ENCODE measurements at places on chromosomes 6 and 20.

DNA sequence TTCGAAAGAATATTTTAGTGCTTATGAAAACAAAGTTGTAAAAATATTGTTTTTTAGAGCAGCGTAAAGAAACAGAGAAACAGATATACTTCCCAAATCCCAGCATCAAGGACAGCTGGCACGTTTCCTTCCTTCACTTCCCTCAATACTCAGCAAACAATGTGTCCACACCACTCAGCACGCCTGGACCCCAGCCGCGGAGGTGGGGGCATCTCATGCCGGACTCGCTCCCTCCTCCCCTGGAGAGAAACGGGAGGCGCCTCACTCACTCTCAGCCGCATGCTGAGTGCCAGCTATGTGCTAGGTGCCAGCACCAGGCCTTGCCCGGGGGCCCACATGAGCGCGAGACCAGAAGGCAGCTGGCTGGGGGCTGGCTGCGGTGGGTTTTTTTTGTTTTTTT, 34.7 kb downstream of the SLC2A4RG start:
- DNase-seq = no peak

DNA sequence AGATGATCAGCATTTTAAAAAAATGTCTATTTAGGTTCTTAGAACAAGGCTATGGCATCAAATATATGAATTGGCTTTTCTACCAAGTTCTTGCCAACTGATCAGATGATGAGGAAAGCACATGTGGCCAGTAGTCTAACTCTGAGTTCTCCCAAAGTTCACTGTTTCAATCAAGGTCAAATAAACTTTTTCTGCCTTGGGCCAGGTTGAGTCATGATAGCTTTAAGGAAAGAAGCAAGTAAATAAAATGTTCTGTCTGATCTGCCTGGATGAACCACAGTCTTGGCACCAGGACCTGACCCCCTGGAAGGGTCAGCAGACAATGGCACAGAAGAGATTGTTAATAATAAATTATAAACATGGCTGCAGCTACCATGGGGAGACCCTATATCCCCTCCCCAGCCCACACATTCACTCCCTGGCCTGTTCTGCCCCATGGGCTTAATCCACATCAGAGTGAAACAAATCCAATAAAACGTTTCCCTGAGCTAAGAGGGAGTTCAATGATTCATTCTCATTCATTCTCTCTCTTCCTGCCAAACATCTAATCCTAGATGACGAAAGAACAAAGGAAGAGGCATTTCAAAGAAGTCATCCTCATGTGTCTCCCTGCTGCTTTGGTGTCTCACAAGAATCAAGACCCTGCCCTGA, 661.6 kb downstream of the DHX35 start:
- DNase-seq = no peak

DNA sequence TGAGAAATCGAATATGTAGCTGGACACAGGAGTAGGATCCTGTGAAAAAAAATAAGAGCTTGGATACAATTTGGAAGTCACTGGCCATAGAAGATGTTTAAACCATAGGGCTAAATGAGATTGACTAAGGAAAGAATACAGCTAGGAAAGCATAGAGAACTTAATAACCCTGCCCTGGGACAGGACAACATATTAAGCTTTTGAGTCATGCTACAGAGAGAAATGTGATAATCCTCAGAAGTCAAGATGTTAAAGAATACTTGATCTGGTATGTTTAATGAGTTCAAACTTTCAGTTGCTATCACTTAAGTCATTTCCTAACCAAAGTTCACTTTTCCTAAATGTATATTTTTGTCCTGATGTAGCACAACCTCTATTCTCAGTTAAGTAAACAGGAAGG, 154.6 kb upstream of the TSHZ2 start:
- DNase-seq = no peak

- DNase-seq = no peak
These were observed 686.9 kb downstream of the BCKDHB start for GRCh38 chr6:80793411-80793810.

- no peak for DNase-seq
These were observed 2.3 kb downstream of the PEDS1 start for GRCh38 chr20:50151034-50151743.

- no peak for DNase-seq
These were observed 170.9 kb upstream of the AKAP12 start for GRCh38 chr6:151068761-151069312.

DNA sequence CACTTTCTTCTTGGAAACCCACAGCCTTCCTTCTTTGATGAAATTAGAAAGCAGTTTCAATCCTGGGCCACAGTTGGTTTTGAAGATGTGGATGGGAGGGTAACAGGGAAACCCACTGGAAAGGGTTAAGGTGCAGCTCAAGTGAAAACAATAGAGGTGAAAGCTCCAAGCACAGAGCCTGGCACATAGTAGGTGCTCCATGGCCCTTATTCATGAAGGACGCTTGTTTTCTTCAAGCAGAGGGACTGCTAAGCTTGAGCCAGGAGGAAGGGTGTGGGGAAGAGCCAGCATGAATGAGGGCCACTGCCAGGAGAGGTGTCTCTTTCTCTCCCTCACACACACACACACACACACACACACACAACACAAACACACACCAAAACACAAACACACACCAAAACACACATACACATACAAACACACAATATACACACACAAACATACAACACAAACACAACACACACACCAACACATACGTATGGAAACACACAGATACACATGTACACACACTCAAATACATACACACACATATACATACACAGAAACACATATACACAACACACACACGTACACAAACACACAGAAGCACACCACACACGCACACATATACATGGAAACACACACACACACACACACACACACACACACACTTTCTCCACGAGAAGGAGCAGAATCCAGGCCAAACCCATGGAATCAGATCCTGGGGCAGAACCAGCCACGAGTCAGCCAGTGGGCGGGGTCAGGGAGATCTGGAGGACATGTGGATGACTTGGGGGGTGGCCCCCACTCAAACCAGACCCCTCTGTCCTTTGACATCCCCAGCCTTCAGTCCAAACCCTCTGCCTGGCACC, 23.7 kb upstream of the RBPJL start:
- no peak for DNase-seq

GRCh38 chr6:164159061-164159460, 744.5 kb downstream of the QKI start:
- DNase-seq = no peak

DNA sequence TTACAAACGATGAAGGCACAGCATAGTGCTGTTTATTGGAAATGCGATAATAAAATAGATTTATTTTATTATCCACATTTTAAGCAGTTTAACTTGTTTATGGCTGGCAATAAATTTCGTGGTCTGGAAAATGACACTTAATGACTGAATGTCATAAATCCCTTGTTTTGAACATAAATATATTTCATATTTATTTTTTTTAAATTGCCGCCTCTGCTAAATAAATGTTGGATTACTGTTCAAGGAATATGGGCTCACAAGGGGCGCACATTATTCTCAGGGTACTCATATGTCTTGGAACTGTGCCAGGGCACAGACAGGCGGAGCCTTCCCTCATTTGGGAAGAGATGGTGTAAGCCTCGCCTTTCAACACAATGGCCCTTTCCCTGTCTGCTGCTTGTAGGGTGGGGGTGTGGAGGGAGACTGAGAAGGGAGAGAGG, 134.3 kb downstream of the PXDC1 start:
- DNase-seq = no peak

GRCh38 chr6:37696841-37697662, 631 bp downstream of the MDGA1 start:
- DNase-seq = no peak

GRCh38 chr6:159047891-159048685, 3.3 kb upstream of the TAGAP start:
- no peak for DNase-seq

DNA sequence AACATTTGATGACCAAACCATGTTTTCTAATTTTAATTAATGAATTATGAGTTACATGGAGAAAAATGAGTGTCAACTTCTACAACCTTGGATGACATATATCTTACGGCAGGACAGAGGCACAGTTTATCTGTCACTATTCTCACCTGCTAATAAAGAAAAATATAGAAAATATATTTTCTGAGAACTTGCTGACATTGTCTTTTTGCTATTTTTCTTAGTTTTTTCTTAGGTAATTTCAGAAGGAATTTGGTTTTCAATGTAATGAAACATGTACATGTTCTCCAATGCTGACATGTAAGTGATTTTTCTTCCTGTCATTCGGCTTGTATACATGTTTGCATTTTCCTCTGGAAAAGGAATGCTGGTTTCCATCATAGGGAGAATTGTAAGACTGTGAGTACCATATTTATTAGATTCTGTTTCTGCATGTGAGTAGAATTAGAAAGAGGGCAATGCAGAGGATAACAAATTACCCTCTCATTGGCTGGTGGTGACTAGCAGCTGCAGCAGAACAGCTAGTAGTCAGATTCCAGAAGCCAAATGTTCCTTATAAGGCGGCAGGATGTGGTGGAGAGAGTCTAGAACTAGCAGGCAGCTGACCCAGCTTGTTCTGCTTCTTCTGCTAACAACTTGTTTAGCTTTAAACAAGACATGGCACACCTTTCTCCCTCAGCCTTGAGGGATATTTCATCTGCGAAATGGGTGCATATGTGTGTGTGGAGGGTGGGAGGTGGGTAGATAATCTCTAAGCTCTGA, 132.8 kb upstream of the SPACA1 start:
- DNase-seq = no peak

GRCh38 chr6:163414946-163415619, 565 bp downstream of the QKI start:
- no peak for DNase-seq

DNA sequence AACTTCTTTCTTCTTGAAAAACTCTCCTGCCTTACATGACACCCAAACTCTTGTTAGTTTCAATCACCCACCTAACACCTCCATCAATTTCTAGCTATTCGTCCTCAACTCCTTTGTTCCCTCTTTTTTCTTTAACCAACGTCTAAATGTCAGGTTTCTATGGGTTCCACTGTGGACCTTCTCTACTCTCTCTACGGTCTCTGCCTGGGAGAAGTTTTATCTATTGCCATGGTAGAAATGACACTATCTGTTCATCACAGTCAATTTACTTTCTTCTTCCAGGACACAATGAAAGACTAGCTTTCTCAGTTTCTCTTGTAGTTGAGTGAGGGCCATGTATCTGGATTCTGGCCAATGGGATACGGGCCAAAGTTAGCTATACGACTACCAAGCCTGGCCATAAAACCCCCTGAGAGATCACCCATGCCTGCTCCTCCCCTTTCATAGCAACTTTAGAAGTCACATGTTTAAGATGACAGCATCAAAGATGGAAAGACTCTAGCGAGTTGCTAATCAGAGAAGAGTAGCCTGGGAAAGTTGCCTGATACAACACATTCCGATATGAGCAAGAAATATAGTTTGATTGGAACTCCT, 17.9 kb downstream of the RNGTT start:
- DNase-seq = no peak

DNA sequence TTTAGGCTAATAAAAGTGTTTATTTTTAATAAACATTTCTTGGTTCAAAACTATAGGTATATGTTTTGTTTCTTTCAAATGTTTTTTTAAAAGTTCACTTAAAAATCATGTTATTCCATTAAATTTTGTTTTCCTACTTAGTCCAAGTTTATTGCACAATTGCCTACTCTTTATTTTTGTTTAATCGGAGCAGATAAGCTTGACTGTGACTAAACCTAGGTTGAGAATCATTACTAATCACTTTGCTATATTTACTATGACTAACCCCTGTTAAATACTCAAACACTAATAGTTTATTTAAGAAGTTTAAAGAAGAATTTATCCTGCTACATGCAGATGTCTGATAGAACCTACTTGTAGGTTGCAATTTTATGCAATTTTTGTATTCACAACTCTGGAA, 18.8 kb downstream of the MAP3K4 start:
- no peak for DNase-seq

DNA sequence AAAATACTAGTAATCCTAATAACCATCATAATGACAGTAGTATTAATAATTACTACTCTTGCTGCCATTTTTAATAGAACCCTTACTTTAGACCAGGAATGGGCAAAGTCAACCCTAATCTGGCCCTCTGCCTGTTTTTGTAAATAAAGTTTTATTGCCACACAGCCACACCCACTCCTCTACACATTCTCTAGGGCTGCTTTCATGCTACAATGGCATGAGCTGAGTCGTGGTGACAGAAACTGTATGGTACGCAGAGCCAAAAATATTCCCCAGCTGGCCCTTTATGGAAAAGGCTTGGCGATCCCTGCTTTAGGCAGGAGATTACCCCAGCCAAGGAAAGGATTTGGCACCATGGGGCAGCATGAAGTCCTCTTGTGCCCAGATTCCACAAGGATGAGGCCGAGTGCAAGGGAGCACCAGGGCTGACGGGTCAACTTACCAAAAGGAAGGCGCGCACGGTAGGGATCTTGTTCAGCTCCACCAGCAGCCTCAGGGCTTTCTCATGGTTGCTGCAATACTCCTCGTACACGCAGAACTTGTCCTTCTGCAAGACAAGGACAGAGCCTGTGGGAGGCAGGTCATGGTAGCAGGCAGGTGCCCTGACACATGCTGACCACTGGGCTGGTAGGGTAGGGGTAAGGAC, 93.6 kb downstream of the PREX1 start:
- DNase-seq = no peak

GRCh38 chr6:13406781-13407180, 78.4 kb upstream of the TBC1D7 start:
- no peak for DNase-seq

DNA sequence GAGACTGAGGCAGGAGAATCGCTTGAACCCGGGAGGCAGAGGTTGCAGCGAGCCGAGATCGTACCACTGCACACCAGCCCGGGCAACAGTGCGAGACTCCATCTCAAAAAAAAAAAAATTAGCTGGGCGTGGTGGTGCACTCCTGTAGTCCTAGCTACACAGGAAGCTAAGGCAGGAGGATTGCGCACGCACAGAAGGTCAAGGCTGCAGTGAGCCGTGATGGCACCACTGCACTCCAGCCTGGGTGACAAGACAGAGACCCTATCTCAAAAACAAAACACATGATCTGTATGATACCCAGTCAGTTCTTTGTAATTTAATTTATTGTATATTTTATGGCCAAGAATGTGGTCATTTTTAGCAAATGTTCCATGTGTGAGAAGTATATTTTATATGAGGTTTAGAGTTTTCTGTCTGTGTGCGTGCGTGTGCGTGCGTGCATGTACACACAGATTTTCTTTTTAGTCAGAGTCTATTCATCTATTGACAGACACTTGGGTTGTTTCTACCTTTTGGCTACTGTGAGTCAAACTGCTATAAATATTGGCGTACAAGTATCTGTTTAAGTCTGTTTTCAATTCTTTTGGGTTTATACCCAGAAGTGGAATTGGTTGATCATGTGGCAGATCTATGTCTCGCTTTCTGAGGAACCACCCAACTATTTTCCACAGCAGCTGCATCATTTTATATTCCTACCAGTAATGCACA, 22.2 kb upstream of the MYL9 start:
- no peak for DNase-seq

GRCh38 chr20:41249411-41250281, 67.9 kb downstream of the ZHX3 start:
- no peak for DNase-seq

GRCh38 chr6:25883536-25883935, 9.5 kb upstream of the SLC17A3 start:
- no peak for DNase-seq

All from stimulated activated CD8-positive, alpha-beta memory T cell treated with anti-CD3 and anti-CD28 coated beads, Interleukin-7, amount 100 ng/mL, for 4 hours (primary cell).